Right lobe of liver (tissue), 6 donors: ENCODE measurements at places on chromosomes 6 and 20. TPM values are rescaled to one million over a fixed set of nuclear protein-coding genes. Genes with fewer than 3 reads are reported as not detected.

- no peaks in the 10 kb centered on the region for H3K27me3 ChIP-seq
- H3K36me3 ChIP-seq = no peaks in the 10 kb centered on the region
- no peak overlapping the region for H3K27ac ChIP-seq
- no peaks in the 10 kb centered on the region for H3K4me1 ChIP-seq
- DNase-seq = no peak
These were observed 109.7 kb downstream of the BFSP1 start for GRCh38 chr20:17421493-17421892.

GRCh38 chr6:53014063-53014462 lies 19.0 kb upstream of the GSTA4 start:
- no peak overlapping the region for H3K27ac ChIP-seq
- no peak overlapping the region for H3K4me3 ChIP-seq
- H3K27me3 ChIP-seq = no peaks in the 10 kb centered on the region
- H3K4me1 ChIP-seq = no peaks in the 10 kb centered on the region

- no peaks in the 10 kb centered on the region for H3K27me3 ChIP-seq
- H3K4me3 ChIP-seq = no peak overlapping the region
- no peaks in the 10 kb centered on the region for H3K4me1 ChIP-seq
- DNase-seq = no peak
- no peaks in the 10 kb centered on the region for H3K36me3 ChIP-seq
These were observed 12.9 kb upstream of the OCSTAMP start for GRCh38 chr20:46563170-46563859.

DNA sequence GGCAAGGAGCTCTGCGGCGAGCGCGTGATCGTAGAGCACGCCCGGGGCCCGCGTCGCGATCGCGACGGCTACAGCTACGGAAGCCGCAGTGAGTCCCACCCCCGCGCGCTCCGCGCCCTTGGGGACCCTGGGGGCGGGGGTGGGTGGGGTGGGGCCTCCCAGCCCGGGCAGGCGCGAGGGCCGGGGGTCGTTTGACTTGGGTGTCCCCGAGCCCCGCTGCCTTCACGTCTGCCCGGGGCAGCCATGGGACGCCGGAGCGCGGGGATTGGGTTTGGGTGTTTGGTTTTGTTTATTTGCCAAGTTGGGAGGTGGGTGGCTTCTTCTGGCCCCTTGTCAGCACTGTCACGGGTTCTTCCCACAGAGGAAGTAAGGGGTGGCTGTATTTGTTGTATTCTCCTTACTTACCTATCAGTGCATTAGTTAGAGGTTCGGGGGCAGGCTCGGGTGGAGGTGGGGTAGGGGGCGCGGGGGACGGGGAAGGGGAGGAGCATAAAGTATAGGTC lies 777 bp downstream of the SRSF6 start:
- H3K4me3 ChIP-seq = peak overlapping the region; percentile 93
- H3K27me3 ChIP-seq = no peaks in the 10 kb centered on the region
- peak overlapping the region; percentile 100 for H3K27ac ChIP-seq
- no peak for DNase-seq
- peaks cover 9% of the 10 kb centered on the region for H3K36me3 ChIP-seq

- no peak overlapping the region for H3K27ac ChIP-seq
- no peak for DNase-seq
- peaks cover 14% of the 10 kb centered on the region for H3K4me1 ChIP-seq
These were observed 15.1 kb downstream of the BRD2 start for GRCh38 chr6:32983493-32983848.

GRCh38 chr6:138849791-138850190 lies 53.9 kb downstream of the ECT2L start:
- no peak overlapping the region for H3K4me3 ChIP-seq
- H3K4me1 ChIP-seq = no peaks in the 10 kb centered on the region

DNA sequence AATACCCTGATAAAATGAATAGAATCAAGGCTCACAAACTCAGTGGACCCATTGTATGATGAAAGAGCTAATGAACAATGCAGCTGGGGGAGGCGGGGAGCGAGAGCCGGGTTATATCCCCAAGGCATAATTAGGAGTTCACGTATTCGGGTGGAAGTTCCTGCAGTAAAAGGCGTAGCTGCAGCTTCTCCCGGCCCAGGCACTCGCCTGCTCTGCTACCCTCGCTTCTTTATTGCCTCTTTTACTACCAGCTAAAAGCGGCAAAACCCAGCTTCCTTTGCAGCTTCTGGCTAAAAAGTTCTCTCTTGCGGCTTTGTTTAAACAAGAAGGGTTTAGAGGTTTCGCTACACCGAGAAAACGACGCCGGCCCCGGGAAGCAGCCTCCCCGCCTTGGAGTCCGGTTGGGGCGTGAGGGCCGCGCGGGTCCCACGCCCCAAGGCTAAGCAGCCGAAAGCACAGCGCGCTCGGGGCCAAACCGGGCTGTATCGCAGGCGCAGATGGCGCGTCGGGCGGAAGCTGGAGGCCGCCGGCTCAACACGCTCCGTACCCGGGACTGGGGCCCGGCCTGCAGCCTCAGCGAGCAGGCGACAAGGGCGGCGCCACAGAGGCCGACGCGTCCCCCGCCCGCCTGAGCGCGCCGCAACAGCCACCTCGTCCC lies 1.6 kb downstream of the ZBTB2 start:
- H3K4me1 ChIP-seq = peaks cover 16% of the 10 kb centered on the region
- H3K27me3 ChIP-seq = no peaks in the 10 kb centered on the region
- H3K36me3 ChIP-seq = no peaks in the 10 kb centered on the region
- no peak for DNase-seq
- H3K4me3 ChIP-seq = peak overlapping the region; percentile 96

DNA sequence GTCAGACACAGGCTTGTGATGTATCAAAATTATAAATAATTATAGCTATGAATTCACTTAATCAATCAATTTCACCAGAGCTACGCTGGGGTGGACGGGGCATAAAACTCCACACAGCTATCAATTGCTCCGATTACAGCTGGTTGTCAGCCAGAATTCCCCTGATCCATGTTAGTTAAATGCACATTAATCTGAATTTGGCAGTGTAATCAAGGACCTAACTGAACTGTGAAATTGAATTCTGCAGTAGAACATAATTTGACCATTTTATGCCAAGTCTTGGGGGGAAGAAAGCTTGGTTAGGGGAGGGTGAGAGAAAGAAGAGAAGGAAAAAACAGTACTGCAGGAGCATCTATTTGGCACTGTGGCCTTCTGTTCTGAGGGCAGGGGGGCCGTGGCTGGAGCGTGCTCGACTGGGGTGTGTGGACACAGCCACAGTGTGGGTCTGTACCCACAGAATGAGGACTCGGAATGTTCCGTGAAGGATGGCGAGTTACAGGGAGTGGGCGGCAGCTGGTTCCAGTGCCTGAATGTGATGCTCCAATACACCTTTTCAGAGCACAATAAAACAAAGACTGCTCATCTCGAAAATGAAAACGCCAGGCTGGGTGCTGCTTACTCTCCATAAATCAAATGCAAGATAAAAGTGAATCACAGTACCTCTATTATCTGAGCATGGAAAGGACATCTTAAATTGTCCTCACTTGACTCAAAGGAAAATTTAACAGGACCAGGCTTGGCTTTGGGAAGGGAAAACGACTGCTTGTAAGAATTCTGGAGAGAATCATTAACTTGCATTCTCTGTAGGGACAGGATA lies 59.2 kb downstream of the LAMP5 start:
- no peaks in the 10 kb centered on the region for H3K36me3 ChIP-seq
- H3K27me3 ChIP-seq = no peaks in the 10 kb centered on the region
- no peaks in the 10 kb centered on the region for H3K4me1 ChIP-seq
- no peak overlapping the region for H3K4me3 ChIP-seq

- H3K27me3 ChIP-seq = no peaks in the 10 kb centered on the region
- H3K36me3 ChIP-seq = no peaks in the 10 kb centered on the region
- H3K4me1 ChIP-seq = no peaks in the 10 kb centered on the region
- no peak for DNase-seq
- no peak overlapping the region for H3K4me3 ChIP-seq
- H3K27ac ChIP-seq = no peak overlapping the region
These were observed 220.2 kb upstream of the EXOC2 start for GRCh38 chr6:912871-913835.

DNA sequence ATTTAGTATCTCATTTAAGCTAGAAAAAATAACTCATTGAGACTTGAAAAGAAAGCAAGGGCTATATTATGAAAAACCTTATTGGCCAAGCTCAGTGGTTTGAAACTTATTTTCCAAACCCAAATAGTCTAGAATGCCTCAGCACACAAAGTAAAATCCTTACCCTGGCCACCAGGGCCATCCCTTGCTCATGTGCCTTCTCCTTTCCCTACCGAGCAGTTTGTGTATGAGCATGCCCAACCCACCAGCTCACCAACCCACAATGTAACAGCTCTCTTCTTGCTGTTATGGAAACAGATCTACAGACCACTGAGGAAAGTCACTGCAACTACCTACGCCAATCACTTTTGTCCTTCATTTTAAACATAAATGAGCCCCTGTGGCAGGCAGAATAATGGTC lies 79.6 kb upstream of the CARMIL1 start:
- no peak overlapping the region for H3K27ac ChIP-seq
- no peaks in the 10 kb centered on the region for H3K27me3 ChIP-seq
- no peak overlapping the region for H3K4me3 ChIP-seq
- H3K4me1 ChIP-seq = no peaks in the 10 kb centered on the region
- no peaks in the 10 kb centered on the region for H3K36me3 ChIP-seq

DNA sequence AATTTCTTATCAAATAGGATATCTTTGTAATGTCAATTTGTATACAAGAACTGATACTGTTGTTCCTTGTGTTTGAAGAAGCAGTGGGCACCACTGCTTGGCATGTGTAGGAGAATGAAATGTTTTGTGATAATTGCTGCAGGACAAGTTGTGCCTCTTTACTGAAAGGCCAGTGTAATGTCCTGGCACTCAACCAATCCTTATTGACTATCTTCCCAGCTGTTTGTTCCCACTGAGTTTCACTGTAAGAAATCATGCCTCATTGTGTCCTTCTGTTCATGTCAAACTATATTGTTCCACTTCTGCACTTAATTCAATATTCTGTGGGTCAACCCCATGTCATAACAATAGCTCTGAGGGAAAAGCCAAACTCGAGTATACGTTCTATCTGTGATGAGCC lies 136.1 kb upstream of the FAM83B start:
- DNase-seq = no peak
- no peaks in the 10 kb centered on the region for H3K36me3 ChIP-seq
- no peaks in the 10 kb centered on the region for H3K27me3 ChIP-seq
- no peak overlapping the region for H3K27ac ChIP-seq

GRCh38 chr6:137163732-137164318 lies 9.6 kb downstream of the IL22RA2 start:
- H3K4me3 ChIP-seq = no peak overlapping the region
- no peaks in the 10 kb centered on the region for H3K4me1 ChIP-seq
- no peaks in the 10 kb centered on the region for H3K36me3 ChIP-seq
- H3K27me3 ChIP-seq = no peaks in the 10 kb centered on the region

GRCh38 chr6:30411515-30412207 lies 66.7 kb downstream of the RPP21 start:
- H3K4me3 ChIP-seq = no peak overlapping the region
- H3K4me1 ChIP-seq = no peaks in the 10 kb centered on the region
- H3K27ac ChIP-seq = no peak overlapping the region
- H3K36me3 ChIP-seq = no peaks in the 10 kb centered on the region
- no peak for DNase-seq
- no peaks in the 10 kb centered on the region for H3K27me3 ChIP-seq

GRCh38 chr20:25533920-25534700 lies 51.2 kb downstream of the NINL start:
- H3K27me3 ChIP-seq = no peaks in the 10 kb centered on the region
- no peak overlapping the region for H3K27ac ChIP-seq
- H3K4me3 ChIP-seq = no peak overlapping the region
- H3K36me3 ChIP-seq = no peaks in the 10 kb centered on the region

DNA sequence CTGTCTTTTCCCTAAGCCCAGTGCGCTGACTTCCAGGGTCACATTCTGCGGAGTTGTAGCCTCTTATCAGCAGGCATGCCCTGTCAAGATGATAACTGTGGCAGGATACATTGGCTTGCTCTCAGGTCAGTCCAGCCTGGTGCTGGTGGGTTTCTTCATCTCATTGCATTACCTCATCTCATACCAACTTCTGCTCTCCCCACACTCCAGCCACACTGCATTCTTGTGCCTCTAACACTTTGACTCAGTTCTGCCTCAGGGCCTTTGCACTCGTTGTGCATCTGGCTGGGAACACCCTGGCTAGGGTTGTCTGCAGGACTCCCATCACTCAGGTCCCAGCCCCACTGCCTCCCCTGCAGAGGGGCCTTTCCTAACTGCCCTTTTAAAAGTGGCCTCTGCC lies 110.3 kb upstream of the BACH2 start:
- no peak overlapping the region for H3K4me3 ChIP-seq
- no peaks in the 10 kb centered on the region for H3K4me1 ChIP-seq
- H3K36me3 ChIP-seq = no peaks in the 10 kb centered on the region
- H3K27ac ChIP-seq = no peak overlapping the region
- DNase-seq = no peak

DNA sequence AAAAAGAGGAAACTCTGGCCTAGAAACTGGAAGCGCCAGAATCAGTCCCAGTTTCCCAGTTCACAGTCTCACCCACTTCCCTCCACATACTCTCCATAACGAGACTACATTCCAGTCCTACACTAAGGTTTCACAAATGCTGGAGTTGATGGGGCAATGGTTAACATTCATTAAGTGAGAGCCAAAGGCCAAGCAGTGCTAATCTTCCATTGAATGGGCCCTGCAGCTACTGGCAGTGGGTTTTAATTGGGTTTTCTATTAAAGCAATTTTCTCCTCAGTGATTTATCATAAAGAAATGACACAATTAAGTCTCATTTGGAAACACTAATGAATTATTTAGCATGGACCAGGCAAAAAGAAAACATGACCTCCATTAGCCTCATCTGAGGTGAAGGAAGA lies 20.8 kb upstream of the NRSN1 start:
- no peak for DNase-seq
- H3K36me3 ChIP-seq = no peaks in the 10 kb centered on the region
- H3K4me1 ChIP-seq = no peaks in the 10 kb centered on the region
- H3K27ac ChIP-seq = no peak overlapping the region
- no peak overlapping the region for H3K4me3 ChIP-seq

GRCh38 chr6:110270165-110270564 lies 88.0 kb downstream of the METTL24 start:
- H3K36me3 ChIP-seq = no peaks in the 10 kb centered on the region
- H3K27ac ChIP-seq = no peak overlapping the region
- no peaks in the 10 kb centered on the region for H3K4me1 ChIP-seq
- no peaks in the 10 kb centered on the region for H3K27me3 ChIP-seq

GRCh38 chr6:50891290-50891689 lies 72.6 kb downstream of the TFAP2B start:
- no peaks in the 10 kb centered on the region for H3K27me3 ChIP-seq
- DNase-seq = no peak
- no peak overlapping the region for H3K4me3 ChIP-seq
- H3K36me3 ChIP-seq = no peaks in the 10 kb centered on the region

Gene TPX2
- 8.0 TPM for total RNA-seq

Gene RAET1G
- not detected for total RNA-seq

Gene PLA2G7
- total RNA-seq = 1.2 TPM

Gene ENPP3
- total RNA-seq = 2.4 TPM

Gene ADAM33
- total RNA-seq = 0.49 TPM

Gene DYNLT2
- total RNA-seq = 0.58 TPM

Gene SNX5
- total RNA-seq = 35.8 TPM

Gene FOXF2
- not detected for total RNA-seq

Gene OOEP
- total RNA-seq = not detected

Gene TPBG
- 0.42 TPM for total RNA-seq

Gene TUBB1
- total RNA-seq = 0.31 TPM
